SK-N-SH treated with all-trans-retinoic acid at 6 μM for 48 hours (cell line): ENCODE measurements at places on chromosomes 5 and 9.
A peak's percentile ranks its signal among the peaks of the same experiment; 100 is the strongest.

- ATAC-seq: peak; percentile 32; the same call in 1 of the 3 replicates
These were observed 34.4 kb upstream of the ELL2 start for GRCh38 chr5:95995962-95996489.

DNA sequence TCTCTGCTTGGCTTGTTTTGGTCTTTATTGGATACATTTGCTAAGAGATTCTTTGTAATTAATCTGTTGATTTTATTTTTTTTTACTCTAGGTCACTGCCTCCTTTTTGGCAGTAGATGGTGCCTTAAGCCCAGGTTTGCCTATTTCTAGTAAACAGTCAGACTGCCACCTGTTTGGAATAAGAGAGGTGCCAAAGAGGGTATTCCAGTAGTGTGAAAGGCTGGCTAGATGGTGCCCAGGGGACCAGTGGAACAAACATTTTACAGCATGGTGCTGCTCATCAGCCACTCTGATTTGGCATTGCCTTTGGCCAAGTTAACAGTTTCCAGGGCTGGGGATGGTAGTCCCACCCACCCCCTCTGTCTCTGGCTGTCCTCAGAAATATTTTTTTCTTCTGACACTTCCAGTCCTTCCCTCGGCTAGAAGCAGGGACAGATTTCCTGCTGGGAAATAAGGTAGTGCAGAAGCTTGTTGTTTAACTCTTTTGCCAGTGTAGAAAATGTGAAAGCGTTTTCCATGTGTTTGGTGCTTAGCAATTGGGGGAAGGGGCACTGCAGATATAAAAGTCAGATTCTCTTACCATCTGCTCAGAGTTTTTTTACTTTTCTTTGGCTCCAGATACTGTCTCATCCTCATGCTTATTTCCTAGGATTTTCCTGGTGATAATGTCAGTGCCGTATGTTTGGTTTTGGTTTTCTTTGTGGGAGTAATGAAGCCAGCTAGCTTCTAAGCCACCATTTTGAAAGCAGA is 36.6 kb upstream of the FBXL7 start:
- peak; percentile 63; the same call in 2 of the 3 replicates for ATAC-seq

DNA sequence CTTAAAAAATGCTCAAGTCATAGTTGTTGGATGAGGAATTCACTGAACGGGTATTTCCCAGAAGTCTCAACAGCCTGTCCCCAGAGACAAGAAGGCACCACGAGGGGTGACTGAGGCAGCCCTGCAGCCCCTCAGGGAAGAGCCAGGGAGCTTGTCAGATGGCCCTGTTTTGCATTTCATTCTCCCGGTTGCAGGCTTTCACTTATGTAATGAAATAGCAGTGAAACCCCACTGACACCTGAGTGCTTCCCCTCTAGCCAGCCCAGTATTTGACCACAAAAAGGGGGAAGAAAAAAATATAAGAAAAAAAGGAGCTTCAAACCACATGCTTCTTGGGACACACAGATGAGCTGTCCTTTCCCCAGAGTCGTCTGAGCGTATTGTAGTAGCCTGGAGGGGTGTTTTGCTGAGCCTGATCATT is 75.3 kb upstream of the IL12B start:
- ATAC-seq: no peak

DNA sequence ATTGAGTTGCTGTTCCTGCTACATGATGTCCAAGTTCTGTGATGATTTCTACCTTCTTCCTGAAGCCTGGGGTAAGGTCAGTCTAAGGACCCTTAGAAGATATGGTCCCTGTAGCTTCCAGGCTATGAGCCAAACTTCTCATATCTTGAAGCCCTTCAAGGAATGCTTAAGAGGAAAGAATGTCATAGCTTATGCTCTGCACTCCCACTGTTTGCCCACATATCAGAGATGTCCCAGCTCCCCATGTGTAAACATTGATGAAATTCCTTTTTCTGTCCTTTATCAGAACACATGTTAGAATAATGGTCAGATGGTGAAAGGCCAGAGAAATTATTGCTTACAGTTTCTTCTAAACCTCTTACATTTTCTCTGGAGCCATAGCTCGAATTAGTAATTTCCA is 41.4 kb upstream of the RUSC2 start:
- no peak for ATAC-seq

- ATAC-seq: no peak
These were observed 203.9 kb downstream of the C9orf50 start for GRCh38 chr9:129416821-129417539.

- no peak for ATAC-seq
These were observed 265.3 kb downstream of the MLLT3 start for GRCh38 chr9:20357037-20357432.

DNA sequence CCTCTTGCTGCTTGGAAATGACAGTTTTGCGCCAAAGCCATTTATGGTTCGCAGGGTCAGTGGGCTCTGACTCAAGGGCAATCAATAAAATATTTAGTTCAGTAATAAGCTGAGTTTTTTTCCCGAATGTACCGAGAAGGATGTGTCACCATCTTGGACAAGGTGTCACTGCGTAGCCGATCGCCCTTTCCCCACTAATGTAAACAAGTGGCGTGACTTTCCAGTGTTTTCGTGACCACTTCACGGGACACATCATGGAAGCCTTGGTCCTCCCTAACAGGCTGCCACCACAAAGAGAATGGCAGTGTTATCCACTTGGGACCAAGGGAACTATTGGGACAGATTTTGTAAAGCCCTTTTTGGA is 16.4 kb downstream of the ISL1 start:
- no peak for ATAC-seq

DNA sequence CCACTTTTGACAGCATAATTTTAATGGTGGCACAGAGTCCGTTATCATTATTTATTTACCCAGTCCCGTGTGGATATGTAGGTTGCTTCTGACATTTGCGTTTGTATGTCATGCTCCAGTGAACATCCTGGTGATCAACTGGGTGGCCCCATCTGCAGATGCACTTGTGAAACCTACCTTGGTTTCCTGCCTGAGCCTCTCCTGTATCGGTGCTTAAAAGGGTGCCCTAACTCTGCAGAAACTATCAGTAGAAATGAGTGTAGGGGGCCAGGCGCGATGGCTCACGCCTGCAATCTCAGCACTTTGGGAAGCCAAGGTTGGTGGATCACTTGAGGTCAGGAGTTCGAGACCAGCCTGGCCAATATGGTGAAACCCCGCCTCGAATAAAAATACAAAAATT is 92.1 kb upstream of the IER5L start:
- no peak for ATAC-seq

GRCh38 chr5:163807781-163808180 is 302.4 kb downstream of the MAT2B start:
- no peak for ATAC-seq

DNA sequence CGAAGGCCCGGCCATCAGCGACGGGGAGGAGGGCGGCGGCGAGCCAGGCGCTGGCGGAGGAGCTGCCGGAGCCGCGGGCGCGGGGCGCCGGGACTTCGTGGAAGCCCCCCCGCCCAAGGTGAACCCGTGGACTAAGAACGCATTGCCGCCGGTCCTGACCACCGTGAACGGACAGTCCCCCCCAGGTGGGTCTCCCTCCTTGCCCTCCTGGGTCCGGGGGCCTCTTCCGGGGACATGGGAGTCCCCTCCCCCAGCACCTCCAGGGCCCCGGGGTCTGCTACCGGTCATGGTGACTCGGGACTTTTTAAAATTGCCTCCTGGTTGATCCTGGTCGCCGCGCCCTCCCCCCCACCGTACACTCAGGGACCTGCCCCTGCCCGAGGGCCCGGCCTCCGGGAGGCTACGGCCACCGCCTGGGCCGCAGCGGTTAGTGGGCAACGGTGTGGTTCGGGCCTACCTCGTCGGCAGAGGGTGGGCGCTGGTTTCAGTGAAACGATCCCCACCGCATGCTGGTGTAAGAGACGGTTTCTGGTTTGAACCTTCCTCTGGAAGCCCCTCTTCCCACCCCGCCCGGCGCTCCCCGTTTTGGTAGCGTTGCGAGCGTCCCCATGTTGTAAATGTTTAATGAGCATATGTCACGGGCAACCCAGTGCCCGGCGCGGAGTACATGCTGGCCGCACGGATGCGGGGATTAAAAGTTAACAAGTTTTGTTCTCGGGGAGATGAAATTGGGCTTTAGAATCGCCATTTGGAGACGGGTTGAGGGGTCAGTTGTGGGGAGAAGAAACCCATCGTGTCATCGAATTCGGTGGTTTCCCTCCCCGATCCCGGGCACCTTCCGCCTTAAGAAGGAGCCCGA is 1.1 kb downstream of the LARP1 start:
- ATAC-seq: peak; percentile 22

DNA sequence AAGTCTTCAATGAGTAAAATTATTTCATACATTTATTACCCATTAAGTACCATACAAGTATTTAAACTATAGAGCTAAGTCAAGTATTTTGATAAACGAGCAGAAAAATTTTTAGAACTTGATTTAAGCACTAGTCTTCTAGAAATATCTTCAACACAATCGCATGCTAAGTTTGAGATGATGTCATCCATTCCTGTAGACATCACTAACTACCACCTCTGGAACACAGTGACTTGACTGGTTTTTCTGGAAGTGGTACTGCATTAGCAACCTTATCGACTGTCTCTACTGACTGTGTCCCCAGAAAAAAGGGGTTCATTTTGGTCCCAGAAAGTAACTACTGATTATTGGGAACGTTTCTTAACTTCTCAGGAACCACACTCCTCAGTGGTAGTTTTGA is 69.0 kb downstream of the CDC14B start:
- ATAC-seq: no peak

- ATAC-seq: no peak
These were observed 91.0 kb upstream of the ANKH start for GRCh38 chr5:14962604-14963003.

DNA sequence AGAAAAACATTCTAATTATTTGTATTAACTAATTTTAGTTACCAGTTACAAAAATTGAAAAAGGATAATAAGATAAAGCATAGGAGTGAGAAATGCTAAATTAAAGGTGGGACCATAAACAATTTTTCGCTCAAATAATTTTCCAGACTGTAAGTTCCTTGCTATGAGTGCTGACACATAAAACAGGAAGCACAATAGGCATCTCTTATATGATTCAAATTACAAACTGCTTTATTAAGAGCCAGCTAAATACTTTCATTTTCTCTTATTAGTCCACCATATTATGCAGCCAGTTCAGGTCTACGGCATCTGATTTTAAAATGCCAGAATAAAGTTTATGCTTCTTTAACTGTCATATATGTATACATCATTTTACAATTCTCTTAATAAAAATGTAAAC is 4.4 kb downstream of the RC3H2 start:
- no peak for ATAC-seq

DNA sequence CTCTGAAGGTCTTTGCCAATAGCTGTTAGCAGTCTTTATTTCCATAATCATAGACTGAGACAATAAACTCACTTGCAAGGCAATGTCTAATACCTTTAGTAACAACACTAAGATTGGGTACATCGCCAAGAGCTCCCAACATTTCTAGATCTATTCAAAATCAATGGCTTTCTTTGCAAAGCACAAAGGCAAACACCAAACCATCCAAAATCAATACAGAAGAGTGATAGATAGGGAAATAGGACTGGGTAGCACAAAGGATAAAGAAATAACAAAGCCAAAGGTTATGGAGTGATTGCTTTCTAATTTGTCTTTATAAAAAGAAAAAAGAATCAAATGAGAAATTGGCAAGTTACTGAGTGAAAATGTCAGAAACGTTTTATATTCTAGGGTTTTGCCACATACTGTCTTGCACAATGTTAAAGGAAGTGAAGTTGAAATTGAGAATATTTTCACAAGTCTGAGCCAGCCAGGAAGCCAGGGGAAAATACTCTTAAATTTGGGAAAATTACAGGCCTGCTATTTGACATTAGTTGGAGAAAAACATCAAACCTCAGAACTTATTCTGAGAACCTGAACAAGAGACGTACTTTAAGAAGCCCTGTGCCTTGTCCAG is 53.3 kb upstream of the LHFPL2 start:
- no peak for ATAC-seq

DNA sequence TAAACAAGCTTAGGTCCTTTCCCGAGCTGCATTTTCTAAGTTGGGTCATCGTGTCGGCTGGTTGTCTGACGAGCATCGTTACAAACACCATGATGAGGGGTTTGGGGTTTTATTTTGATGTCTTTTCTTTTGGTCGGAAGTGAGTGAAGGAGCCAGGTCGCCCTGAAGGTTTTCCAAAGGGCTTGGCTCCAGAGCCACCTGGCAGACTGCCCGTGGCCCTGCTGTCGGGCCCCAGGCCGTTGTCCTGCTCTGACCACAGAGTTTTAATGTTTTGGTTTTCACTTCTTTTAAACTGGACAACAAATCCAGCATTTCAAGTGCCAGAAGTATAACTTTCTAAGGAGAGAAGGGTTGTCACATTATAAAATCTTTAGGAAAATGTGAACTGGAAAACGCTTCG is 42.3 kb downstream of the TENT4A start:
- no peak for ATAC-seq

DNA sequence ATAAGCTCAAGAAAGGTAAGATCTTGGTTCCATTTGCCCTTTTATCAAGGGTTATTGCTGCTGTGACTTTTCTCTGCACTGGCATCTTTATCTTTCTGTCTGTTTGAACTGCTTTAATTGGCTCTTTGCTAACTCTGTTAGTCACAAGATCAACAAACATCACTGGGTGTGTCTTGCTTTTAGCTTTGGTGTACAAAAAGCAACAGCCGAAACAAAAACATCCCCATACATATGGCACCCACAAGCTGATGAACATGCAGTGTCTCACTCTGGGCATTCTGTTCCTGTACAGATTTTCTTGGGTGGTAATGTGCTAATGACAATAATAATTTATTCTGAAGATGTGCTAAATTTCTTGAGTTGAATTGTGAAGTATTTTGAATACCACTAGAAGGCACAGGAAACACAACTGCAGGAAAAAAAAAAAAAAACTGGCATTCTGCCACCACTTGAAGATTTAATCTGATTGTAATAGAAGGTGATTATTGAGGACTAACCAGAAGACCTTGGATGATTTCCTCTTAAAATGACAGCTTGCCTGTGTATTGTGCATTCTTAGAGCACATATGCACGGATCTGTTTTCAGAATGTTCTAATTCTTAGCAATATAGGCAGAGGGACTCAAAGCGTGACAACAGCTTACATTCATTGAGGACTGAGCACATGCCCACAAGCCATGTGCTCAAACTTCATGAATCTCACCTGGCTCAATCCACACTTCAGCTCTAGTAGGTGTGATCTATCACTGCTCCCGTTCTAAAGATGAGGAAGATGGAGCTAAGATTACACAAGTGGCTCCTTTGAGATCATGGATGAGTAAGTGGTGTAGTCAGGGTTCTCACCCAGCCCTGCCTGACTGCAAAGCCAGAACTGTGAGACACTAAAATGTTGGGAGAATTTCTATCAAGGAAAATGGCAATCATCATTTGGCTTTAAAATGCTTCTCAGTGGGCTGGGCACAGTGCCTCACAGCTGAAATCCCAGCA is 96.4 kb downstream of the EBF1 start:
- ATAC-seq: no peak

GRCh38 chr9:113559834-113560800 is 96.6 kb downstream of the RGS3 start:
- no peak for ATAC-seq

DNA sequence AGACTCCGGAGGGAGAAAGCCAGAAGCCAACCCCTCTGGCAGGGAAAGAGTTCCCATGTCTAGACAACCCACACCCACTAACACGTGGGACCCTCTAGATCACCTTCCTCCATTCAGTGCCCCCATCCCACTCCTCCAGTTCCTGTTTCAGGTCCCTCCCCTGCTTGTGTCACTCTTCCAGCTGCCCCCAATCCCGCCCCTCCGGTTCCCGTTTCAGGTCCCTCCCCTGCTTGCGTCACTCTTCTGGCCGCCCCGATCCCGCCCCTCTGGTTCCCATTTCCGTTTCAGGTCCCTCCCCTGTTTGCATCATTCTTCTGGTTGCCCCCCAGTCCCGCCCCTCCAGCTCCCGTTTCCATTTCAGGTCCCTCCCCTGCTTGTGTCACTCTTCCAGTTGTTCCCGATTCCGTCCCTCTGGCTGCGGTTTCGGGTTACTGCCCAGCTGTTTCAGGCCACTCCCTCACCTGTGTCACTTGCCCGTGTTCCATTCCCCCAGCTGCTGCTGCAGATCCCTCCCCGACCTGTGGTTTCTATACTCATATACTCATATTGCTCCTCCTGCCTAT is 64.8 kb upstream of the RANBP6 start:
- ATAC-seq: peak; percentile 96
